ENCODE measurements at places on chromosomes 3 and 15.

DNA sequence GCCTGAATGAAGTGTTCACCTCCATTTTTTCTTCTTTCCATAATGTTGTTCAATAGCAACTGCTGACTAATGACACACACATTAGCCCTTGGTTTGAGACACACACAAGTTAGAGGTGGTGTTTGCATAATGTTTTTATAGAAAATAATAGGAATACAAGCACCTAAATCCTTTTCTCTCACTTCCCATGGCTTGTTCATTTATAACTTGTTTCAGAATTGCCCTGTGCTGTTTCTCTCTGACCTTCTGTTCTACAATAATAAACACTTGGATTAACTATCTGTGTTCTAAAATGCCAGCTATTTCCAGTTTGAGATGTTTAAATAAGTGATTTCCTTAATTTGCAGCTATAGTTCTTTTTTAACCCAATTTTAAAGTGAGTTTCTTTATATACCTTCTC, 525.1 kb upstream of the ROBO2 start:
- DNase-seq: no peak

DNA sequence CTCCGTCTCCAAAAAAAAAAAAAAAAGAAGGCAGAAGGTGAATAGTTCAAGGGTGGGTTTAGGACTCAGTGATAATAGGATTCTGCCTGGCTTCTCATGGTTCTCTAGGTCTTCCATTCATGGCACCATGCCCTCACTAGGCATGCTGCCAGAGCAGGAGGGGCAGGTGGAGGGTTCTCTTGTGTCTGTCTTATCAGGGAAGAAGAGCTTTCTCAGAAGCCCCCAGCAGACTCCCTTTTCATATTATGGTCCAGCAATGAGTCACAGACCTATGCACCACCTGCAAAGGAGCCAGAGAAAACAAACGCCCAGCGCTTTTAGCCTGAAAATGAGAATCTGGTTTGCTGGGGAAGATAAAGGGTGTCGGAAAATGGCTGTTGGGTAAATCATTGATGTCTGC, 3.0 kb downstream of the CCR2 start:
- DNase-seq: no peak

DNA sequence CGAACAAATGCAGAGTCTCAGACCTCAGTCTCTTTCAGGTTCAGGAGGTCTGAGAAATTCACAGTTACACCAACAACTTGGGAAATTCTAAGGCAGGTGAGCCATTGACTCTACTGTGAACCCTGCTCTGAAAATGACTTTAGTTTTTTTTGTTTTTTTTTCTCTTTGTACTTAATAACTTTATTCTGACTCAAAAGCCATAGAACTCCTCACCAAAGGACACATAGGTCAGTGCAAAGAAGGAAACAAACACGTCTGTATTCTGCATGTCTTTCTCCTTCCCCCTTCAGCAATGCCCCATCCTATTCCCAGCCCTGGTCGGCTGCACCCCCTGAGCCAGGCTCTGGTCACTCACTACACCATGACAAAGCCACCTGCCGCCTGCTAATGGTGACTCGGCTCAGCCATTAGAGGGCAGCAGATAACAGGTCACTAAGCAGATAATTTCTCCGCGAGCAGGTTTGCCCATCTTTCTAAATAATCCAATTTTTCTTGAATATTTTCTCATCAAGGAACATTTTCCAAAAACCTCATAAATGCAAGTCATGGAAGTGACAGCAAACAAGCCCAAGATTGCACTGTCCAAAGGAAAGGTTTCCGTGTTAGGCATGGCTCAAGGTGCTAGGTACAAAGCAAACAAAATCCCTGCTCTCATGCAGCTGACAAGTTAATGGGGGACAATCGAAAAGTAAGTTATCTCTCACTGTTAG, 37.7 kb downstream of the TM4SF4 start:
- DNase-seq: peak; percentile 59

DNA sequence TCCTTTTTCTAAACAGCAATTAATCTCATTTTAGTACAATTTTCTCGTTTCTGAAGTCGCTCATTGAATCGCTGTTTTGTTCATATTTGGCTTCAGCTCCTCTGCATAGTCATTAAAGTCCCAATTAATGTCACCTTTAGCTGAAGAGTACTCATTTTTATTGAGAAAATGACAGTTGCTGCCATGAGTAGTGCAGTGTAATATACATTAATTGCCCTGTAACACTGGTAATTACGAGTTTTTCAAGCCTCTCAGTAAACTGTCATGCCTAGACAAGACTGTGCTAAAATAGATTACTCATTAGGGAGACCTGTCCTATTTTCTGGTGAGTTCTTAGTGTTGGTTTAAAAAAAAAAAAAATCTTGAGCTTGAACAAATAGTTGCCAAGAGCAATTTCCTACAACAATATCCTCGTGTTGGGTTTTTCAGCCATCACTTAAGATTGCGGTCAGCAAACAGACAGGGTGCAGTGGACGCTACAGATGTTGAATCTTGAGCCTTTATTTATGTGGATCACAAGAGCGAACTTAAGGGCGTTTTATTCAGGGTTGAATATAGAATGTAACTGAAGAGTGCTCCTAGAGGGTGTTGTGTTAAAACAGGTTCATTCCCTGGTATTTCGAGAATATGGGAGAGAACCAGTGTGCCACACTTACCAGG, 176.0 kb downstream of the CDIN1 start:
- DNase-seq: no peak

DNA sequence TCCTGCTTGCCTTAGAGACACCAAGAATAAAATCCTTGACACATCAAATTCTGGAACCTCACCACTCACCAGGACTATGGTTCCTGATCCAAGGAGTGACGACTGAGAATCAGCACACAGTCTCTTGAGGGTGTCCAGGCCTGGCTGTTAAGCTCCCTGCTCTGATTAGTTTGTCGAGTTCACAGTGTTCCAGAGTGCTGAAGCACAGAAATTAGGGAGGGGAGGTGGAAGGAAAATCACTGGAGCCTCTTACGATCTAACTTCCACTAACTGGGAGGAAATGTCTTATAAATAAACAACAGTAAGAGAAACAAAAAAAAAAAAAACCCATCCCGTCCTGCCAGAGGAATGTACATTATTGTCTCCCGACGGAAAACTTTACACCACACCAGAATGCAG, 330.2 kb downstream of the TIGIT start:
- DNase-seq: peak; percentile 7

GRCh38 chr15:70559265-70560239, 203.8 kb downstream of the UACA start:
- DNase-seq: peak; percentile 25

DNA sequence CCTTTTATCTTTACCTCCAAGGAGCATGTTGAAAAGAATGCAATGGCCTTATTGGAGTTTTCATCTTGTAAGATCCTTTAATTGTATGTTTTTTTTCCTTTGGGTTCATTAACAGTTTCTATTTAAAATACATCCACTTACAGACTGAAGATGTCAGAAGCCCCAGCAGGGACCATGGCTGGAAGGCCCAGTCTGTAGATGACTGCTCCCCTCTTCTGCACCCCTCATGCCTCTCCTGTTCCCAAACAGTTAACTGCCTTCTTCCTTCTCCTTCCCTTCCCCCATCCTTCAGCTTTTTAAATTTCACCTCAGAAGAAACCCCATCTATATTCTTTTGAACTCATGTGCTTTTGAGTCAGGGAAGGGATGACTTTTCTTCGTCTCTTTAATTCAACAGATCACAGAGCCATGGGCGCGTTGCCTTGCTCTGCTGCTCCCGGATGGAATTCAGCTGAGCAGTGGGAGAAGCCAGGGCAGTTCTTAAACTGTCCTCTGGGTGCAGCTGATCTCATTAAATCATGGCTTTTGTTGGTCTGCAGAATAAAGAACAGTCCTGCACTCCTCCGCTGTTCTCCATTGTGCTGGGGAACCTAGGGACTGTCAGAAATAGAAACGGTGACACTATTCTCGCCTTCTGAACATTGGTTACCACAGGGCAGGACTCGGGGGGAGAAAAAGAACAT, 71.5 kb upstream of the EIF1B start:
- no peak for DNase-seq

DNA sequence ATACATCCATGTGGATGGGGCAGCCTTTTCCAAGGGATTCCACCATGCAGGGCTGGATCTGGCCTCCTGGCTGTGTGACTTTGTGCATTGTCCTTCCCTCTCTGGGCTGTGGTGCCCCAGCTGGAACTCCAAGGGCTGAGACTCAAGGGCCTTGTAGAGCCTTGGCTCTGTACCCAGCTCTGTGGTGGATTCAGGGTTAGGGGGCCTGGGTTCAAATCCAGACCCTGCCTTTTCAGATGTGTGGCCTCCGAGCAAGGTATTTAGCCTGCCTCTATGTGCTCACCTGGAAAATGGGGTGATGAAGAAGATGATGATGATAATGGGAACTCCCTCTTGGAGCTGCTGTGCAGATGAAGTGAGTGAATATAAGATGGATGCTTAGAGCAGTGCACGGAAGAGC, 161.9 kb downstream of the WNT7A start:
- no peak for DNase-seq

GRCh38 chr3:151924753-151925152, 51.3 kb downstream of the SUCNR1 start:
- no peak for DNase-seq
